RPMI7951 (cell line): ENCODE measurements at places on chromosomes 11 and 22. TPM values are rescaled to one million over a fixed set of nuclear protein-coding genes. Genes with fewer than 3 reads are reported as not detected.

Gene FADS2
- total RNA-seq, result 42.3 and 48.8 TPM in 2 replicates

Gene BAD
- total RNA-seq, result 121 and 165 TPM in 2 replicates

Gene CEP126
- total RNA-seq, result 0.78 and 2.6 TPM in 2 replicates

Gene TRIM48
- 0.24 and 0.78 TPM in 2 replicates for total RNA-seq

Gene OR4X2
- not detected in 2 replicates for total RNA-seq

Gene CCDC90B
- 71.1 and 72.8 TPM in 2 replicates for total RNA-seq

Gene OR8D4
- total RNA-seq, result not detected in 2 replicates

Gene GRIA4
- not detected in 2 replicates for total RNA-seq

Gene MS4A8
- not detected in 2 replicates for total RNA-seq

Gene MFRP
- total RNA-seq, result not detected in 2 replicates

Gene FREY1
- not detected in 2 replicates for total RNA-seq

Gene P2RY6
- total RNA-seq, result 6.0 and 9.9 TPM in 2 replicates

Gene VWCE
- under 0.01 TPM in 1 of 2 replicates, not detected in the other for total RNA-seq

Gene C11orf86
- not detected in 2 replicates for total RNA-seq

Gene TRIOBP
- 68.2 and 102 TPM in 2 replicates for total RNA-seq

Gene SFI1
- 6.1 and 10.7 TPM in 2 replicates for total RNA-seq

Gene DNAJB7
- total RNA-seq, result not detected in 2 replicates

Gene FOSL1
- 158 and 232 TPM in 2 replicates for total RNA-seq

Gene GGTLC2
- total RNA-seq, result not detected in 2 replicates

Gene HTR3A
- total RNA-seq, result not detected in 2 replicates

Gene LRP4
- 0.98 and 1.4 TPM in 2 replicates for total RNA-seq

Gene ABCC8
- not detected in 2 replicates for total RNA-seq

Gene ASPHD2
- 1.4 and 2.2 TPM in 2 replicates for total RNA-seq

Gene C22orf42
- not detected in 2 replicates for total RNA-seq

Gene NFAM1
- not detected in 2 replicates for total RNA-seq

Gene BBOX1
- 0.39 and 0.60 TPM in 2 replicates for total RNA-seq

Gene KREMEN1
- 6.1 and 6.2 TPM in 2 replicates for total RNA-seq

Gene GAL
- not detected in 2 replicates for total RNA-seq

Gene OR2D2
- total RNA-seq, result 0.36 TPM in 1 of 2 replicates, not detected in the other

Gene GDPD4
- not detected in 2 replicates for total RNA-seq

Gene SAA4
- total RNA-seq, result not detected in 2 replicates

Gene MRGPRF
- total RNA-seq, result under 0.01 TPM in 1 of 2 replicates, not detected in the other

Gene CALCA
- not detected in 2 replicates for total RNA-seq

Gene CASP1
- total RNA-seq, result 14.8 and 16.6 TPM in 2 replicates

Gene BLID
- 1.9 and 3.4 TPM in 2 replicates for total RNA-seq

Gene C1QTNF4
- not detected in 2 replicates for total RNA-seq

Gene THY1
- 949 and 1,053 TPM in 2 replicates for total RNA-seq

Gene SLC39A13
- total RNA-seq, result 39.2 and 55.2 TPM in 2 replicates

Gene OR5D16
- not detected in 2 replicates for total RNA-seq

Gene CHRNA10
- total RNA-seq, result 0.20 and 0.36 TPM in 2 replicates

Gene TRPC6
- total RNA-seq, result 0.36 and 1.1 TPM in 2 replicates

Gene OR10A2
- not detected in 2 replicates for total RNA-seq

Gene SEPTIN3
- total RNA-seq, result 0.29 and 0.36 TPM in 2 replicates

Gene AIFM3
- total RNA-seq, result 0.39 TPM in 1 of 2 replicates, not detected in the other

Gene IFITM1
- total RNA-seq, result 13.6 and 14.3 TPM in 2 replicates

Gene C11orf58
- 152 and 164 TPM in 2 replicates for total RNA-seq

Gene FOLR2
- not detected in 2 replicates for total RNA-seq

Gene NLRP10
- not detected in 2 replicates for total RNA-seq

Gene GLB1L2
- 0.24 TPM in 1 of 2 replicates, not detected in the other for total RNA-seq

Gene SCGB1D4
- not detected in 2 replicates for total RNA-seq

Gene KCNA4
- 0.10 and 0.12 TPM in 2 replicates for total RNA-seq

Gene SCGB1D2
- not detected in 2 replicates for total RNA-seq

Gene PKDREJ
- under 0.01 TPM in 1 of 2 replicates, not detected in the other for total RNA-seq

Gene CSF2RB
- not detected in 2 replicates for total RNA-seq

Gene CHST1
- 0.20 and 0.36 TPM in 2 replicates for total RNA-seq

Gene PRR33
- total RNA-seq, result not detected in 2 replicates
